CD4-positive, alpha-beta T cell treated with Interleukin-12 subunit alpha and Interleukin-12 subunit beta, for 1 hour (primary cell): ENCODE measurements at places on chromosomes 12 and 14.

GRCh38 chr12:49983892-49984291, 11.1 kb downstream of the AQP6 start:
- no peak for DNase-seq

DNA sequence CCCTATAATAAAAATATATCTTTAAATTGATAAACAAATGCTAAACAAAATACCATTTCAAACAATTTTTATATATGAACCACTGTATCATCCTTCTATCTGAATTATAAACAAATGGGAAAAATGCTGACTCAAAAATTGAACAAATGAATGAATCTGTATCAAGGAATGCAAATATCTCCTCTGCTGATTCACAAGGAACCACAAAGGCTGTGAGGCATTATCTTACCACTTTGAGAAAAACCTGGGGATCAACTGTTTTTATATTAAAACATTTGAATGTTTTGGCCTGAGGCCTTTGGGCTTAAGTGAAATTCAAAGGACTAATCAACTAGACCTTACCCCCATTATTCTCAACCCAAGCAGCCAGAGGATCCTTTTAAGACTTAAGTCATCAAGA, 86.3 kb downstream of the EML5 start:
- DNase-seq = no peak

DNA sequence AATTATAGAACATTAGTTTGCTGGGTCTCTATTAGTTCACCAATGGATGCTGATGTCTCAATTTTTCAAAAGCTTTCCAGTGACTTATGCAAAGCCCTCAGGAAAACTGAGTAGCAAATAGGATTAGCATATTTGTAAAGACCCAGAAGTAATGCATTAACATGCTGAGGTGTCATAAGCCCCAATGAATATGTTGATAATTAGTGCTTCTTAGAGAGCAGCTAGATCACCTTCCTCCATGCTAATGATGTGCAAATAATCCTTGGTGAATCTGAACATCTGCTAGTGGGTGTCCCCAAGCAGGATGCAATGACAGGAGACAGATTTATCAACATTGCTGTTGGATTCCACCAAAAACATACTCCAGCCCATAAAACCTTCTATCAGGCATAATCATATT, 19.0 kb downstream of the IFNG start:
- DNase-seq = no peak

DNA sequence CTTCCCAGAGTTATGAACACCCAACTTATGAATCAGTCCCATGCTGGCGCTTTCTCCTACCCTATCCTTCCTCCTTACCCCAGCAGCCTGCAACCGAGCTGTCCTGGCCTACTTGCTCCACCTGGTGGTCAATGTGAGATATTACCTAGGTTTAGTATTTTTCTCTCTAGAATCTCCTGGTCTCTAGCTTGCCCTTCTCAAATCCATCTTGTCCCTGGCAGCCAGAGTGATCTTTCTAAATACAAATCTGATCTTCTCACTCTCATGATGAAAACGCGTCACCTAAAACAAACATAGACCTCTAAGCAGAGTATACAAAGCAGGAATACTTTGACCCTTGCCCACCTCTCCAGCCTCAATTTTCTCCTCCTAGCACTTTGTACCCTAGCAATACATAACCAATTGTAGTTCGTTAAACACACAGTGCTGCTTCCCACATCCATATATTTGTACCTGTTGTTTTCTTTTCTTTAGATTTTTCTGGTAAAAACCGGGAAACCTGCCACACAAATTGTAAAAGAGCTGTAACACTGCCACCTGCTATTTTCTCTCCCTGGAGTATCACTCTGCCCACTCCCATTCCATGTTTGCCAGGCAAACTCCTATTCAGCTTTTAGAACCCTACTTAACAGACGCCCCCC, 20.0 kb upstream of the TCP11L2 start:
- peak; percentile 65 for DNase-seq

DNA sequence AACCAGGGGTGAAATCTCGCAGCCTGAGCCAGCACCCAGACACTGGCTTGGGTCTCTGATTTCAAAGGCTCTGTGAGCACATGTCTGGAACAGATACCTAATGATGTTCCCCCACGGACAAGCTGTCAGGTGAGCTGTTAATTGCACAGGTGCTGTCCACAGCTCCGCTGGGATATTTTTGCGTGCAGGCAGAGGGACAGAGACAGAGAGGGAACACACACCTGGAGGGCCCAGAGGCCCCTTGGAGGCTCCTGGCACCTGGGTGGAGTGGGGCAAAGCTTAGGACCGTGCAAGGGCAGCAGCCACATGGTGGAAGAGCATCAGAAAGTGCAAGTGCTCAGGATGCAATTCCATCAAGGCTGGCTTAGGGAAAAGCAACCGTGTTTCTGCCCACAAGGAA, 57.3 kb downstream of the ARL6IP4 start:
- no peak for DNase-seq
